ENCODE measurements at places on chromosomes 3 and 15.

- DNase-seq = no peak
Observed at GRCh38 chr3:60504827-60505457, 746.3 kb downstream of the FHIT start.

DNA sequence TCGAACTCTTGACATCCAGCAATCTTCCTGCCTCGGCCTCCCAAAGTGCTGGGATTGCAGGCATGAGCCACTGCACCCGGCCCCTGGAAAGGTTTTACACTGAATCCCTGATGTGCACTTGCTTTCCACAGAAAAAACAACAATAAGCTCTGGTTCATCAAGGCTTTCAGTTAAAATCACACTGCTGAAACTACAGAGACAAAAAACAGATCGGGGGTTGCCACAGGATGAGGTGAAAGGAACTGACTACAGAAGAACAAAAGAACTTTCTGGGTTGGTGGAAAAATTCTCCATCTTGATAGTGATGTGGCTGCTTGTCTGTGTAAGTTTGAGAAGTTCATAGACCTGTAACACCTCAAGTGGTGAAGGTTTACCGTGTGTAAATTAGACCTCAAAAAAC, 2.9 kb downstream of the RAB43 start:
- no peak for DNase-seq

- no peak for DNase-seq
Observed at GRCh38 chr15:94272251-94272898, 41.0 kb downstream of the MCTP2 start.

DNA sequence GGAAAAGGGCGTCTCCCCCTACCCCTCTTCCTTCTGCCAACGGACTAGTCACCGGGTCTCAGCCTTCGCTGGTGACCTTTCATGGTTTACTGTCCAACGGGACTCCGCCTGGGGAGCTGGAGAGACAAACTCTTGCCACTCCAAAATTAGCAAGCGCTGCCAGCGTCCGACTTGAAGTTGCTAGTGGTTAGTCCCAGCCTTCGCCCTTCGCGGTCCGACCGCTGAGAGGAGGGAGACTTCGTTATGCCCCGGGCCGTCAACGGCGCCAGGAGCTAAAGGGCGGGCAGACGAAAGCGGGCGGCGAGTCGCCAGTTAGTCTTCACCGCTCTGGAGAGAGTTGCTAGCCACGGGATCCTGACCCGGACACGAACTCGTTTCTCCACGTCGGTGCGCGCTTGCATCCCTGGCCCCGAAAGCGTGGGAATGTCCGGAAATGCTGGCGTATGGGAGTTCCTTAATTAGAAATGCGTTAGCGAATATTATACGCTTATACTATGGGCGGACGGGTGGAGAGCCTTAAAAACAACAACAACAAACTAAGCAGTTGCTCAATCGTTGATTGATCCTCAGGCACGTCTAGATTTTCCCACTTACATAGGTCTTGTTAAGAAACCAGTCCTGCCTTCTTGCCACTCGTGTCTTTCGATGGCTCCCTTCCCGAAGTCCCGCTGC, 716 bp downstream of the SMC4 start:
- DNase-seq = no peak

DNA sequence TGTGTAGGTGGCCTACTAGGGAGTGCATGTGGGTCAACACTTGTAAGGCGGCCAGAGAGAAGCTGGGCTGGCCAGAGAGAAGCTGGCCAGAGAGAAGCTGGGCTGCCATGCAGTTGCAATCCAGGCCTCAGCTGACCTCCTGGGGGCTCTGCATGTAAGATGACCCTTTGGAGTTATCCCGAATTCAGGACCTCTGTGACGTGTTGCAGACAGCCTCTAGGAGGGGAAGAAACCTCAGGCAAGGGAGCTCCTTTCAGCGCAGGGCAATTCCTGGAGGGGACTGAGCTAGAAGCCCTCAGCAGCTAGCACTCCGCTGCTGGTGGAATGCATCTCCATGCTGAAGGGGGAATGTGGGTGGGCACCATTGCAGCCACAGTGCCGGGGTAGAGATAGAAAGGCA, 15.8 kb upstream of the KBTBD12 start:
- no peak for DNase-seq

- DNase-seq = no peak
Observed at GRCh38 chr15:68310804-68311463, 33.4 kb downstream of the FEM1B start.

GRCh38 chr15:59315914-59316451, 56.7 kb downstream of the MYO1E start:
- DNase-seq = no peak
